Dermis lymphatic vessel endothelial cell (primary cell): ENCODE measurements at places on chromosomes 7 and 10. TPM values are rescaled to one million over a fixed set of nuclear protein-coding genes. Genes with fewer than 3 reads are reported as not detected.

The SYT15 gene
- 0.54 and 2.2 TPM in 2 replicates for total RNA-seq

The ZNF680 gene
- total RNA-seq: 7.5 and 12.6 TPM in 2 replicates

The AHR gene
- total RNA-seq: 112 and 165 TPM in 2 replicates

The AGMO gene
- total RNA-seq: 2.5 TPM in 2 replicates

The ECHS1 gene
- total RNA-seq: 57.6 and 67.6 TPM in 2 replicates

The H2BK1 gene
- not detected in 2 replicates for total RNA-seq

The IGFBP3 gene
- 2.3 and 5.5 TPM in 2 replicates for total RNA-seq

The CAV1 gene
- 342 and 781 TPM in 2 replicates for total RNA-seq

The LRRC18 gene
- total RNA-seq: under 0.01 TPM in 1 of 2 replicates, not detected in the other

The GNG11 gene
- 395 and 576 TPM in 2 replicates for total RNA-seq

The OPALIN gene
- not detected in 2 replicates for total RNA-seq

The FRMD4A gene
- total RNA-seq: 10.5 and 12.4 TPM in 2 replicates

The PTF1A gene
- not detected in 2 replicates for total RNA-seq

The HBP1 gene
- 248 and 253 TPM in 2 replicates for total RNA-seq

The SPDYE5 gene
- total RNA-seq: not detected in 2 replicates

The PDZD7 gene
- 0.22 and 0.43 TPM in 2 replicates for total RNA-seq

The MMP21 gene
- 1.1 TPM in 2 replicates for total RNA-seq

The HOXA11 gene
- 0.09 and 0.11 TPM in 2 replicates for total RNA-seq

The GPR15LG gene
- total RNA-seq: not detected in 2 replicates

The UNCX gene
- not detected in 2 replicates for total RNA-seq

The SAP25 gene
- not detected in 2 replicates for total RNA-seq

The TUBAL3 gene
- total RNA-seq: not detected in 2 replicates

The IRF5 gene
- total RNA-seq: under 0.01 and 0.09 TPM in 2 replicates
